ENCODE measurements at places on chromosomes 6 and 20. TPM values are rescaled to one million over a fixed set of nuclear protein-coding genes. Genes with fewer than 3 reads are reported as not detected.

The TUBB2B gene
- 4,324 TPM for total RNA-seq

GRCh38 chr20:5947276-5947675 lies 3.1 kb downstream of the TRMT6 start:
- DNase-seq = no peak

- peak; percentile 20 for DNase-seq
These were observed 4.0 kb downstream of the CITED2 start for GRCh38 chr6:139370283-139370998.

DNA sequence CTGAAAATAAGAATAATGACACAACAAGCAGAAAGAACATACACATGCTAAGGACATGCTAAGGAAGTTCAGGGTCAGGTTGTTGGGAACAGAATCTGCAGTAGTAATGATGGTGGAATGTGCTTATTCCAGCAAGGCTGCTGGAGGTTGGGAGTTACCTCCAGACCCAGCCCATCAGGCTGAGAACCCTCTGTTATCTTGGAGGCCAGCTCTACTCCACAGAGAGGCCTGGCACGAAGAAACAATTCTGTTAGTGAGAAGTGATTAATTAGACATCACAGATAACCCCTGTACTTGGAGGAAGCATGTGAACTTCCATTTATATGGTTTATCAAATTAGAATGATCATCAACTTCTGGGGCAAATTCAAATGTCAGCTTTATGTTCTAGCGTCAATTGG lies 22.1 kb upstream of the ARHGAP18 start:
- DNase-seq = no peak

DNA sequence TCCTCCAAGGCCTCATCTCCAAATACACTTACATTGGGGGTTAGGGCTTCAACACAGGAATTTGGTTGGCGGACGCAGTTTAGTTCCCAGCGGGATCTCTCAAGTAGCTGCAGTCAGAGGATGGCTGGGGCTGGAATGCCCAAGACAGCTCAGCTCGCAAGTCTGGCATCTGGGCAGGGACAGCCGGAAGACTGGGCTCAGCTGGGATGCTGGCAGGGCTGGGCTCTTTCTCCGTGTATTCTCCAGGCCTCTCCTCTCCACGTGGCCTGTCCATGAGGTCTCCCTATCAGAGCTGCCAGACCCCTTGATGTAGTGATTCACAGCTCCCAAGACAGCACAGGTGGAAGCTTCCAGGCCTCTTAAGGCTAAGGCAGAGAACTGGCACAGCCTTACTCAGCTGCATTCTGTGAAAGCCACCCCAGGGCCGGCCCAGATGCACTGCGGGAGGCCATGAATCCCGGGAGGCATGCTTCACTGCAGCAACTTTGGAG lies 5.0 kb downstream of the FGD2 start:
- DNase-seq = no peak

- DNase-seq = peak; percentile 20
These were observed 146.9 kb downstream of the MACROD2 start for GRCh38 chr20:14142171-14142570.

- DNase-seq = no peak
These were observed 105.7 kb upstream of the LAMP5 start for GRCh38 chr20:9408422-9409300.

GRCh38 chr6:1619098-1619672 lies 9.5 kb downstream of the FOXC1 start:
- DNase-seq = no peak

DNA sequence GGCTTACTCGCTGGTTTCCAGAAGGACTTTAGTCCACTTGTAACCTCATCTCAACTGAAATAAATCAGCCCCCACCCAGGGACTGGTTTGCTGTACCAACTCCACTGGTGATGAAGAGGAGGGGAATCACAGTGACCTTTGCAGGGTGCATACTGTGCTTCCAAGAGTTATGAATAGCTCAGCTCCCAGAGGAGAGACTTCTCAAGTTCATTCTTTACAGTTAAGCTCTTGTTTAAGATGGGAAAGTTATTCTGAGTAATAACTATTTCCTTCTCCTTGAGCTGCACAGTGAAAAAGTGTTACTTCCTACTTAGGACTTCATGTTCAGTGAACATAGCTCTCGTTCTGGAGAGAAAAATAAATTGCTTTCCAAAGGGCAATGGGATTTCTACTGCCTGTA lies 166.5 kb upstream of the ECI2 start:
- no peak for DNase-seq
